ENCODE measurements at places on chromosomes 6 and 20.
A peak's percentile ranks its signal among the peaks of the same experiment; 100 is the strongest.

DNA sequence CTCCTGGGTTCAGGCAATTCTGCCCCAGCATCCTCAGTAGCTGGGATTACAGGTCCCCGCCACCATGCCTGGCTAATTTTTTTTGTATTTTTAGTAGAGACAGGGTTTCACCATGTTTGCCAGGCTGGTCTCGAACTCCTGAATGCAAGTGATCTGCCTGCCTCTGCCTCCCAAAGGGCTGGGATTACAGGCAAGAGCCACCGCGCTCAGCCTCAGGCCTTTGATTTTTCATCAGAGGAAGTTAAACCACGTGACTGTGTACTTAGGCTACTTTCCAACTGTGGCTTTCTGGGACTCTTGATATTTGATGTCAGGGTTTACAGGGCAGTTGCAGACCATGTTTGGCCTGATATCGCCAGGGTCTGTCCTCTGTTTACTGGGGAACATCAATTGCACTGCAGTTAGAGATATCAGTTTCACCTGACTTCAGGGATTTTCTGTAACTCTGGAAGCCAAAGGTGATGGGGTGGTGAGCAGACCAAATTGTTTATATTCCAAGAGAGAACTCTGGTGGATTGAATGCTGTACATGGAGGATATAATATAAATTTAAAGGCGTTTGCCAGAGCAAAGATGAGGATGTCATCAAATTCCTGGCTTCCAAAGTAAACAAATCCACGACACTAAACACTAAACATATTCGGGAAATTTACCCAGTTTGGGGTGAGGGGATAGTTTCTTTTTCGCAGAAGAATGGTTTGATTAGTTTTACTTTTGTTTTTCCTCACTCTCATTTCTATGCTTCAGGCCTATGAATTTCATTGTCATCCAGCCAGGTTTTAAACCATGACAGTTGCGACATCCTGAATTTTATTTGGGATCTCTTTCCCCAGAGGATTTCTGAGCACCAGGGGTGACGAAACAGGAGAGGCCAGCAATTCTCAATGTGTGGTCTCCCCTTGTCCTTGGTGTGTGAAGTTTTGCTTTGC is 4.2 kb downstream of the PSMF1 start:
- DNase-seq = peak; percentile 3

- no peak for DNase-seq
These were observed 776.4 kb downstream of the C6orf118 start for GRCh38 chr6:164533045-164533362.

- no peak for DNase-seq
These were observed 19.8 kb upstream of the MAP1LC3A start for GRCh38 chr20:34538671-34539123.

- no peak for DNase-seq
These were observed 6.7 kb downstream of the CLPSL1 start for GRCh38 chr6:35787266-35788218.

DNA sequence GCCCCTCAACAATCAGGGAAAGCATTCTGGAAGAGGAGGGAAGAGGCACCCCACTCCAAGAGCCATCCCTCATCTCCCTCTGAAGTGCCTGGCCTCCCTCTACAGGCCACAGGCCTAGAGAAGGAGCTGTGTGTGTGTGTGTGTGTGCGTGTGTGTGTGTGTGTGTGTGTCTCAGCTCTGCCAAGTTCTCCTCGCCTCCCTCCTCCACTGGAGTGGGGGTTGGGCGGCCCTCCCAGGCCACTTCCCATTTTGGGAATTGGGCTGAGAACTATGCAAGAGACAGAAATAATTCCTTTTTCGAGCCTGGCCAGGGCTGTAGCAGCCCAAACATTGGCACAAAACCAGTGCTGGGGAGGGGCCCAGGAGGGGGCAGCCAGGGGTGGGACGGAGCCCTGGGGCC is 35.7 kb downstream of the KCNB1 start:
- peak; percentile 55 for DNase-seq

DNA sequence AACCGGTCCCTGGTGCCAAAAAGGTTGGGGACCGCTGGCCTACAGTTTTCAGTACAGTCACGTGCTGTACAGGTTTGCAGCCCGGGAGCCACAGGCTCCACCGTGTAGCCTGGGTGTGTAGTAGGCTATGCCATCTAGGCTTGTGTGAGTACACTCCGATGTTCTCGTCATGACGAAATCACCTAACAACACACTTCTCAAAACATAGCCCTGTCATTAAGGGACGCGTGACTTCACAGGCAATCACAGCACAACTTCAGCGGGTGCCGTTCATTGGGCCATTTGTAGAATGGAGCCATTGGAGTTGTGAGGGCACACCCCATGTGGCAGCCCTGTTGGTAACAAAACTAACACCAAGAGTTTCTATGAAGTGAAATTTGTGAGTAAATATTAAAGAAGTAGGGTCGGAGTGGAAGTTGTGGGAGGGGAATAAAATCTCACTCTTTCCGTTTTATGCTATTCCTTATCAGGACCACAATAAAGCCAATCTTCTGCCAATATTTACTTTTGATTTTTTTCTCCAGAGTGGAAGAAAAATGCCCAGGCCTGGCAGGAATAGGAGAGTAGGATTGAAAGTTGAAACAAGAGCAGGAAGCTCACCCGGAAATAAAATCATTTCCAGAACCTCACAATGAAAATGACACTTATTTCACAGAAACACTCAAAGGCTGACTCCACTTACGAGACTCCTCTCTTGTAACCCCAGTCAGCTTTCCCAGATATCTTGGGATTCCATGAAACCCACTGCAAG is 63.7 kb upstream of the PTPN1 start:
- no peak for DNase-seq

GRCh38 chr6:27505209-27506027 is 32.5 kb upstream of the ZNF184 start:
- DNase-seq = no peak

- DNase-seq = no peak
These were observed 22.7 kb downstream of the TAF11 start for GRCh38 chr6:34865107-34865506.

- peak; percentile 47 for DNase-seq
These were observed 16.5 kb upstream of the LIN28B start for GRCh38 chr6:104940238-104940892.

GRCh38 chr6:26170181-26170580 is 83.0 kb downstream of the HFE start:
- DNase-seq = no peak

- DNase-seq = no peak
These were observed 371.1 kb upstream of the POU3F2 start for GRCh38 chr6:98463038-98464000.

GRCh38 chr6:88115307-88115706 is 50.8 kb downstream of the CNR1 start:
- no peak for DNase-seq

- DNase-seq = no peak
These were observed 57.3 kb downstream of the BCKDHB start for GRCh38 chr6:80163754-80164187.

- no peak for DNase-seq
These were observed 5.2 kb downstream of the FOXO3 start for GRCh38 chr6:108565893-108566292.

- no peak for DNase-seq
These were observed 529 bp upstream of the ENPP4 start for GRCh38 chr6:46129291-46129628.

GRCh38 chr20:44704551-44704971 is 10.6 kb upstream of the CCN5 start:
- DNase-seq = no peak

- DNase-seq = no peak
These were observed 25.8 kb upstream of the CCN6 start for GRCh38 chr6:112027942-112028674.

DNA sequence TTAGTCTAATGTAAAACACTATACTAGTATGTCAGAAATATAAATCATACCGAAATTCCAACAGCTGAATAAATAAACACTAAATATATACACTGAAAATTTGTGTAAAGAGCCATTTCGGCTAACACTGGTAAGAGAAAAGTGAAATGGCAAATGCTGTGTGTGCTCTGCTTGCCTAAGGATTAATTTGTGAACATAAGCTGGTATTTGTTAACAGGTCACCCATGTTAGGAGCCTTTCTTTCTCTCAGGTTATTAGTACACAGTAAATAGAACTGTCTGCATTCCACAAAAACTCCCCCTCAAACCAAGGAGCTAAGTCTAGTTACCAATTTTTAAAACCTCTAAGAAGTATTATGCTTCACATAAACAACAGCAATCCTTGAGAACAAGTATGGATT is 27.0 kb downstream of the ELOVL5 start:
- no peak for DNase-seq

DNA sequence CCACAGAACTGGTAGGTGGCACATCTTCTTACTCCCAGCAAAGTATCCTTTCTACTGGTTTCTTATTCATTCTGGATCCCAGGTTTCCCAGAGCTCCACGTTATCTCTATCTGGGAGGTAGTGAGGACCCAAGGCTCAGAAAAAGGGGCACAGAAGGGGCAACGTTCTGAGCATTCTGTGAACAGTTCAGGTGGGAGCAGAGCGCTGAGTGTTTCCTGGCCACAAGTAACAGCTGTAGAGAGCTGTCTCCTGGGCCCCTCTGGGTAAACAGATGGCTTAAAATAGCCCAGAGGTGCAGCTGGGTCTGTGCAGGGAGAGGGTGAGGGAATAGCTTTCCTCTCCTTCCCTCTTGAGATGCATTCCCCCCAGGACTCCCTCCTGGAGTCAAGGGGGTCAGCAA is 2.1 kb downstream of the APOBEC2 start:
- DNase-seq = no peak

GRCh38 chr20:11544029-11544678 is 373.5 kb upstream of the BTBD3 start:
- no peak for DNase-seq

GRCh38 chr20:44576297-44576696 is 6.1 kb upstream of the PKIG start:
- no peak for DNase-seq

- DNase-seq = no peak
These were observed 66.9 kb upstream of the MC3R start for GRCh38 chr20:56181583-56181982.

DNA sequence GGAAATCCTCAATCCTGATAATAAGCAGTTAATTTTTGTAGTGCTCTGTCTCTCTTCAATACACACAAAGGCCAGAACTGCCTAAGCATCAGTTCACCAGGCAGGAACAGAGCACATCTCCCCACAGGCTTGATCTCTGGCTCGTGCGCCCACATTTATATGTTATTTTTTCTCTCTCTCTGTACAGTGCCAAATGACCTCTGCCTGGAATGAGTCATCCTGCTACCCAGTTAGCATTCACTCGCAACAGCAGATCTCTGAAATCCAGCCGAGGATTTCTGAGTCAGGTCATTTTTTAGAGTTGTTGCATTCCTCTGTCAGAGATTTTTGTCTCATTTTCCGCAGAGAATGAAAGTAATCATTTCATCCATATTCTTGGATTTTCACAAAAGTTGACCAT is 107.1 kb downstream of the COL12A1 start:
- no peak for DNase-seq

DNA sequence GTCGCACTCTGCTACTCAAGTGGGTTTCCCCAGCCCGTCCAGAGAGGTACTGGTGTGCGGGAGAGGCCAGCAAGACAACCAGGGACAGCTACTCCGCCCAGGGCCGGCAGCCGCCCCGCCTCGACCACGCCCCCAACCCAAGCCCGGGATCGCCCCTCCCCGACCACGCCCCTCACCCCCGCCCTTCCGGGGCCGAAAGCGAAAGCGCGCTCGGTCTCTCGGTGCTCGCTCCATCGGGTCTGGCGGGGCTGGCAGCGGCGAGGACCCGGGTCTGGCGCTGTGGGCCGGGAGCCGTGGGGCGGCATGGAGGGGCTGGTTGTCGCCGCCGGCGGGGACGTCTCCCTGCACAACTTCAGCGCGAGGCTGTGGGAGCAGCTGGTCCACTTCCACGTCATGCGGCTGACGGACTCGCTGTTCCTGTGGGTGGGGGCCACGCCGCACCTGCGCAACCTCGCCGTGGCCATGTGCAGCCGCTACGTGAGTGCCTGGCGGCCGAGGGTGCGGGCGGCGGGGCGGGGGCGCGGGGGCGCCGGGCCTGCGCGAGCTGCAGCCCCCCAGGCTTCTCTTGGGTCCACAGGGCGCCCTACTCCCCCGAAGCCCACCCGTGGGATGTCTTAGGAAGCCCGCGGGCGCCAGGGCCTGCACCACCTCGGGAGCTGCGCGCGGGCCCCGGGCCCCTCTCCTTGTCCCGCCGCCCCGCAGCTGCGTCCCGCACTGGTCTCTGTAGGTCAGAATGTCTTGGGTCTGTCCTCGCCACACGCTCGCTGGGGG is at the start of gene PSMG4:
PSMG4 (plus strand) TSS at position 228 of the 771 bp plus-strand sequence; CDS start at position 304, 76 bp downstream.
- peak; percentile 60 for DNase-seq

GRCh38 chr6:148295261-148295887 is 47.3 kb upstream of the SASH1 start:
- no peak for DNase-seq

GRCh38 chr20:6686171-6686570 is 81.3 kb upstream of the BMP2 start:
- no peak for DNase-seq

DNA sequence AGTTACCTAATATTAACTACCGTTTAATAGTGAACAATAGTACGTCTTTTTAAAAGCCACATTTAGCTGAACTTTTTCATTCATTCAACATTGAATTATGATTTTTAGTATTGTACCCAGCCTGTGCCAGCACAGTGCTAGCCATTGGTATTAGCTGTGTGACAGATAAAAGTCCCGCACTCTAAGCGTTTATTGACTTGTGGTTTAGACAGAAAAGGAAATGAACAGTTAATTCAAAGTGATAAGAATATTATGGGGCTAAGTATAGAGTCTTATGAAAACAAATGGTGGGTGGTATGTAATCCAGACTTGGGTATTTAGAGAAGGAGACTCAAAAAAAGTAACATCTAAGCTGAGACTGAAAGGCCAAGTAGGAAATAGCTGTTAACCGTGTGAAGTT is 202.3 kb downstream of the RPS12 start:
- DNase-seq = no peak

DNA sequence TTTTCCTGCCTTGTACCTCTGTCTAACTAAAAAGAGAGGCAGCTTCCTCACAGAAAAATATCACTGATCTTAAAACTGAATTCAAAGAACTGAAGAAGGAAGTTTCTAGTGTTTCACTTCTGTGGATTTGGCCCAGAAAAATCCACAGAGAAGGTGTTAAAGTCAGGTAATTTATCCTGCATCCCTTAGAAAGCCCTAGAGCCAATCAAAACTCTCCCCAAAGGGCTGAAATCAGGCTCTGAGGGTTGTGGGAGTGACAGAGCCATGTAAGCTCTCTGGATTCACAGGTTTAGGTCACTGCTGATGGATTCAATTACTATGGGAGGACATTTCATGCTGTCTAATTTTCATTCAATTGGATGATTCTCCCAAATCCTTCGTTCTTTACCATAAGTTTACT is 152.3 kb downstream of the OR2B2 start:
- DNase-seq = no peak
